ENCODE measurements at places on chromosomes 5 and 9.

GRCh38 chr5:124111886-124112285 is 599.9 kb downstream of the CSNK1G3 start:
- no peak for DNase-seq

DNA sequence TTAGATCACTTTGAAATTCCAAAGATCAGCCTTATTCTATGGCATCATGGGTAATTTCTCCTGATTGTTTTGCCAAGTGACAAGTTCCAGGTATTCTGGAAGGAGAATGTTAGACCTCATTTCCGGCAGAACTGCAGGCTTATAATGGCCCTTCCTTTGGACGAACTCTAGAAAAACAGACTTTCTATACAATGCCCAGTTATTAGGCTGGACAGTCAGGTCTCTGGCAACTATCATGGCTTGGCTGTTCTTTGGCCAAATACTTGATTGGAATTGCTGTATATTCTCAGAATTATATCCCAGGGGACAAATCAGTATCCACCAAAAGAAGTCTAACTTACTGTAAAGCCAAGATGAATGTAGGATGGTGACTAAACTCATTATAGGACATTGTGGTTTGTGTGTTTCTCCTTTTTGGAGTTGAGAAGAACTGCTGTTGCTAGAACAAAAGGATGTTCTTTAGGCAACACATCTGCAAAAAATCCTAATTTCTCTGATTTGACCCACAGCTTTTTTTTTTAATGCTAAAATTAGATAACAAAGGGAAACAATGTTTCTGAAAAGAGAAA is 69.0 kb downstream of the ADAMTSL1 start:
- DNase-seq: no peak

DNA sequence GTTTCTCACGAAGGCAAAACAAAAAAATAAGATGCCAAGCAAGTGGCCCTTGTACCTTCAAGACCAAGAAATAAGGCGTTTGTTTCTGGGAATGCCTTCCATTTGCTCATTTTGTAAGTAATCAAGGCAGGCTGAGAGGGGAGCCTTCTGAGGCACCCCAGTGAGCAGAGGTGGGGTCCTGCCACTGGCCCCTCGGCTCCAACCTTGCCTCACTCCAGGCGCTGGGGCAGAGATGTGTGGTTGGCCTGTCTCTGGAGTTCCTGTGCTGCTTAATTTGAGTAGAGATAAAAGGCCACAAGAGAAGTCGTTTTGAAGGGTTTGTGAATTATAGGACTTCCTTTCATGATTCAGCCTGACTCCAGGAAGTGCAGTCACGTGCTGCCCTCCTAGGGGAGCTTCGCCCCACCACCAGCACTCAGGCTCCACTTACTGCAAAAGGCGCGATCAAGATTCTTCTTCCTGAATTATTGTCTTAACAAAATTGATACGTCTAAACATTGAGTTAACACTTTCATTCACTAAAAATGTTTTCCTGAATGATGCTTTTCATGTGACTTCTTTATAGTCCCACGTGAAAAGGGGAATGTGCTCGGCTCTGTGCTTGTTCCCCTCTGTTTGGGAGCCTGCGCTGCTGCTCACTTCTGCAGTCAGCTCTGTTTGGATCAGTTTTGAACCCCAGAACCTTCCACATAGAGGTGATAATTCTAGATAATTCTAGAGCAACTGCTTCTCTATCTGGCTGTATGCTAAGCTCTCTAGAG is 13.7 kb downstream of the SYK start:
- no peak for DNase-seq

- no peak for DNase-seq
Measured at GRCh38 chr5:75017971-75018370, 34.4 kb downstream of the GCNT4 start.

GRCh38 chr9:21141427-21141882 is at the start of gene IFNW1:
Gene IFNW1, minus strand, starts transcription at chr9:21141832. Its CDS starts 262 bp downstream, at chr9:21141570.
- DNase-seq: no peak

GRCh38 chr5:174935854-174936474 is 211.6 kb downstream of the MSX2 start:
- peak; percentile 70 for DNase-seq

DNA sequence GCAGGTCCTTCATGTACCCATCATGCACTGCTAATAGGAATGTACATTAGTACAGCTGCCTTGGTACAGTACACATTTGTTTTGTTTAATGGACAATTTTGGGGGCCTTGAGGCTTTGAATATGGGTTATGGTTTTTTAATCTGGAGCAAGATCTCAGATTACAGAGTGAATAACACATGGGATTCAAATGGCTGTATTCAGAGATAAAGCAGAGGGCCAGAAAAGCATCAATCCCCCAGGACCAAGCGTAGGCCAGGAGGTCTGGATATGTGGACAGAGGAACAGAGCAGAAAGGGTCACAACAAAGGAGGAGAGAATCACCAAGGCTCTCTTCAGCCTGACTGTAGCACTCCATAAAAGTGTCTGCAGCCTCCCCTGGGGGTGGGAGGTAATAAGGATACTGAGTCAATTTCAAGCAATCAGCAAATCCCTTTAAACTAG is 47.7 kb upstream of the STK32A start:
- DNase-seq: no peak

- no peak for DNase-seq
Measured at GRCh38 chr9:97636903-97637302, 3.3 kb downstream of the NCBP1 start.

DNA sequence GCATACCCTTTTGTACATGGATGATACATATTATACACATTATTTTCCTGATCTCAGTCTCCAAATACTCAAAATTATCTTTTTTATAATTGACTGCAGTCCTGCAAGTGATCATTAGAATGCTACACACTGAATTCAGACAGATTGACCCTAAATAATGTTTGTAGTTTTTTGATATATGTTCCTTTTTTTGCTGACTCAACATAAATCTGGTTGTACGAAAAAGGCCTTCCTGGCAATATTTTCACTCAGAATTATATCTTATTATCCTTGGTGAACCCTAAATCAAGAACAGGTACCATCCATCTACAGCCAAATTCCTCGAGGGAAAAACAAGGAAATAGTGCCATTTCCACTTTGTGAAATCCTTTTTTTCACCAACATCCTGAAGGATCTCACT is 105.6 kb upstream of the RASGRF2 start:
- DNase-seq: no peak

DNA sequence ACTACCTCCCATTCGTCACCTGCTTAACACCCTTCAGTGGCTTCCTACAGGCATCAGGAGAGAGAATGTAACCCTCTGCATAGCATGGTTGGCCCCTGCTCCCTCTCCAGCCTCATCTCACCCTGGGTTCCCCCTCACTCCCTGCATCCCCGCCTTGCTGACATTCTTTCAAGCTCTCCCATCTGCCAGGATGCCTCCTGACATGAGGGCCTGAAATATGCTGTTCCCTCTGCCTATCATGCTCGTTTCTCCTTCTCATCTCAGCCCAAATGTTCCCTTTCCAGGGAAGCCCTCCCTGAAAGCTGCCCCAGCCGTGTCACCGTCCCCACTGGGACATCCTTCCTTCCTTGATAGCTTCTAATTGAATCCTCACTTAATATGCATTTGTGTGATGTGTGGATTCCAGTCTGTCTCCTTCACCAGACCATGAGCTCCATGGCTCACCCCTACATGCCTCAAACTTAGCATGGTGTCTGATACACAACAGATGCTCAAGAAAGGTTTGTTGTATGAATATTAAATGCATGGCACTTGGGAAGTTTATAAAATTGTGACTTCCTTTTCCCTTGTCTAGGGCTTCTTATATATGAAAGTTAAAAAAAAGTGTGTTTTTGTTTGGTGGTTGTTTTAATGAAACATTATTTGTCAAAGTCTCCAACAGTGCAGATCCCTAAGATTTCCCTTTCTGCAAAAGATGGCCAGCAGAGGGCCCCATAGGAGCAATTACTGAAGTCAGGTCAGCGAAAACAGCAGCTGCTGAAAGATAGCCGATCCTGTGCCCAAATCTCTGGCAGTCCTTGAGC is 7.3 kb upstream of the C5orf58 start:
- DNase-seq: peak; percentile 83

DNA sequence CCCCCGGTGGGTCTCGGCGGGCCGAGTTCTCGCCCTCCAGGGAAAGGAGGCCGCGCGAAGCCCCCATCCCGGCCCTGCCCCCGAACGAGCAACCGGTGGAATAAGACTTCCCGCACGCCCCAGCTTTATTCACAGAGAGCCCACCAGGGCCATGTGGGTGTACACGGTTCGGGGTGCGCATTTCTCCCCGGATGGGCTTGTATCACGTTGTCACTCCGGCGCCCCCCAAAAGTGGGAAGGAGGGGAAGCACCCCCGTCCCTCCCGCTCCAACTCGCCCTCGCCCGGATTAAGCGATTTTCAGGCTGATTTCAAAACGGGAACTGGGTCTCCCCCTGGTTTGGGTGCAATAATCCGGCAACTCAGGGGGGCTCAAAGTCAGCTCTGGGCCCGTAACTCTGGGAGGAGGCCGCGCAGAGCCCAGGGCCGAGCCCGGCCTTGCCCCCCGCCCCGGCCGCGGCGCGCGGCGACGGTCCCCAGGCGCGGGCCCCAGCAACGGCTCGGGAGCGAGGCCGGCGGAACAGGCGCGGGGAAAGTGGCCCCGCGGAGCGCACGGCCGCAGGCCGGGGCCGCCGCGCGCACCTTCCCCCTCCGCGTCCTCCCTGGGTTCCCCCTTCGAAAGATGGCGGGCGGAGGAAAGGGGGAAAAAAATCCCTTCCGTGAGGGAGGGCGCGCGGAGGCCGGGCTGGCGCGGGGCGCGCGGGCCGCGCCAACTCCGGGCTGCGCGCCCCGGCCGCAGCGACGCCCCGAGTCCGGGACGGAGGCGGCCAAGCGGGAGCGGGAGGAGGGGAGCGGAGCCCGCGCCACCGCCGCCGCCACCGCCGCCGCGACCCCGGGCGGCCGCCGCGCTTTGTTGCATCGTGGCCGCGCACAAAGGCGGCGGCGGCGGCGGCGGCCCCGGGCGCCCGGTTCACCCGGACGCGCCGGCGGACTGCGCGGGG is 644 bp downstream of the BRD3 start:
- no peak for DNase-seq

GRCh38 chr9:108512426-108513173 is 343.2 kb downstream of the ACTL7B start:
- no peak for DNase-seq

DNA sequence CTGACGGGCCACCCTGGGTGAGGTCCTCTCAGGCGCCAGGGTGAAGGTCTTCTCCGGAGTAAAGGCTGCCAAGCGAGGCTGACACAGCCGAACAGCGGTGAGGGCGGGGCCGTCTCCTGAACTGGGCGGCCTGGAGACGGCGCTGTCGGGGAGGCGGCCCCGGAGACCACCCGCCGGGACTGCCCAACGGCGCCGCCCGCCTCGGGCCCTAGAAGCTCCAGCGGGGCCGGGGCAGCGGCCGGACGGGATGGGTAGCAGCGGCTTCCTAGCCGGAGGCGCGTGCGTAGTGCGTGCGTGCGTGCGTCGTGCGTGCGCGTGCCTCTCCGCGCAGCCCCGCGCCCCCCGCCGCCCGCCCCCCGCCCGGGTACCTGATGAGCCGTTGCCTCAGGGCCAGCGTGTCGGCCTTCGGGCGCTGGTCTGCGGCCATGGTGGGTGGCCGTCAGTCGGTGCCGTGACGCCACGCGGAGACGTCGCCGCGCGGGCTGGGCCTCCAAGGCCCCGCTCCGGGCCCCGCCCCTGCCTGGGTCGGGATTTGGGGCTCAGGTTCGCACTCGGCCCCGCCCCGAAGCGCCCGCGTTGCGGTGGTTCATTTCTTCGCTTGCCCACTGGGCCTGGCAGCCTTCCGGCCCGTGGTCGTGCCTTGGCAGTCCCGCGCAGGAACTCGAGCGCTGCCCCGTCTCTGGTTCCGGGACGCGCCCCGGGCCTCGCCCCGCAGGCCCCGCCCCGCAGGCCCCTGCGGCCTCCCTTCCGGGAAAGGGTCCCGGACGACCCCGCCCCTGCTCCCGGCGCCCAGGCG is at the start of gene PHYKPL:
Gene PHYKPL (minus strand): TSS at position 679 of the 796 bp plus-strand sequence. CDS start 252 bp downstream, at position 427.
- peak; percentile 73 for DNase-seq

- no peak for DNase-seq
Measured at GRCh38 chr5:162325143-162325727, 257.7 kb downstream of the GABRG2 start.

DNA sequence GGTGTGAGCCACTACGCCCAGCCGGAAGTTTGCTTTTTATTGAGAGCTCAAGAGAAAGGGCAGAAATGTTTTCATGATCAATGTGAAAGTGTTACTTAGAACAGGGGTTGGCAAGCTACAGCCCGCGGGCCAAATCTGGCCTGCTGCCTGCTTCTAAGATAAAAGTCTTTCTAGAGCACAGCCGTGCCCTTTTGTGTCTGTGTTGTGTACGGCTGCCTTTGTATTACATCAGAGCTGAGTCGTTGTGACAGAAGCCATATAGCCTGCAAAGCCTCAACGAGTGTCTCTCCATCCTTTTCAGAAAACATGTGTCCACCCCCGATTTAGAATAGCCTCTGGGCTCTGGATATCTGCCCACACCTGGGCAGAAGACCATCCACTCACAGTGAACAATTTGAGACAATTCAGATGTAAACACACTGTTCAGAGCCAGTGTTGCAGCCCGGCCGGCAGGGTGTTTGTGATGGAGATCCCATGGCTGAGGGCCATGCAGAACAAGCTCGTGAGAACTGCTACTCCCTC is 28.8 kb downstream of the AK8 start:
- no peak for DNase-seq

DNA sequence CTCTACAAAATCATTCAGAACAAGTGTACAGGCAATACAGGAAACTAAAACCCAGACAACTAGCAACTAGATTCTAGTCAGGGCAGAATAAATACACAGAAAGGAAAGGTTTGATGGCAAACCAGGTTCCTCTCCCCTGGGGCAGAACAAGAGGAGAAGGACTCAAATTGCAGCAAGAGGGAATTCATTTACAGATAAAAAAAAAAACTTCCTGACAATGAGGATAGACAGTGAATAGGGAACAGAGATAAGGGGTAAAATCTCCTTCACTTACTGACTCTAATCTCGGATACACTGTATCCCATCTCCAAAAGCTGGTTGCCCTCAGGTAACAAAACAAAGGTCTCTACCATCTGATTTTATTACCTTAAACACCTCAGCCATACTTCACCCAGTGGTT is 244.0 kb downstream of the SEC61B start:
- DNase-seq: no peak

GRCh38 chr5:68193481-68194036 is 22.0 kb upstream of the PIK3R1 start:
- no peak for DNase-seq

DNA sequence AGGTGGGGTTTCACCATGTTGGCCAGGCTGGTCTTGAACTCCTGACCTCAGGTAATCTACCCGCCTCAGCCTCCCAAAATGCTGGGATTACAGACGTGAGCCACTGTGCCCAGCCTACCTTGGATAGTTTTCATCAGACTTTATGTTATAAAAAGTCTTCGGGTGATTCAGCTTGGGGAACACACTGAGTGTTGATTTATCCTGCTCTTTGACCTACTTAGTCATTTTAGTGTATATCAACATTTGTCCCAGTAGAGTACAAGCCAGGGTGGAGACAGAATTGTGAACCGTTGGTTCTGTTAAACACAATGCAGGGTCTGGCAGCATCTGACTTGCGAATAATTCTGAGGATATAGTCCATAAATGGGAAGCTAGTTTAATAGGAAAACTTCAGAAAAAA is 39.7 kb downstream of the NFX1 start:
- DNase-seq: no peak

DNA sequence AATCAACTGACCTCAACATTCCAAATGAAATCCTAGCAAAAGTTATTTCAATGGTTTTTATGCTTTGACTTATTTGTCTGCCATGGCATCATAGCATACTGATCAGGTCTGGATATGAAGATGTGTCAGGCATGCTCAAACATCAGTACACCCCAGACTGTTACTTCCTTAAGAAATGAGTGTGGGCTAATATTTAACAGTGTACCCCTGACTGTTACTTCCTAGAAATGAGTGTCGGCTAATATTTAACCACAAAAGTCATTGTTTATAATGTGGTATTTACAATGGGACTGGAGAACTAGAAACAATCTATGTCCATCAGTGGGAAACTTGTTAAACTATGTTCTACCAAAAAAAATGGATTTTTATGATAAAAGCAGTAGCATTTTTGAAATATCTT is 38.1 kb upstream of the HNRNPA0 start:
- no peak for DNase-seq
